ENCODE measurements at places on chromosomes 3 and 15.

GRCh38 chr15:74829486-74829885, 3.1 kb downstream of the CPLX3 start:
- DNase-seq: no peak

- DNase-seq: no peak
Observed at GRCh38 chr3:4006288-4006687, 207.1 kb downstream of the LRRN1 start.

GRCh38 chr15:59691194-59691805, 2.2 kb upstream of the BNIP2 start:
- DNase-seq: peak; percentile 44

GRCh38 chr3:60136601-60137000, 1086.8 kb upstream of the CFAP20DC start:
- DNase-seq: no peak

DNA sequence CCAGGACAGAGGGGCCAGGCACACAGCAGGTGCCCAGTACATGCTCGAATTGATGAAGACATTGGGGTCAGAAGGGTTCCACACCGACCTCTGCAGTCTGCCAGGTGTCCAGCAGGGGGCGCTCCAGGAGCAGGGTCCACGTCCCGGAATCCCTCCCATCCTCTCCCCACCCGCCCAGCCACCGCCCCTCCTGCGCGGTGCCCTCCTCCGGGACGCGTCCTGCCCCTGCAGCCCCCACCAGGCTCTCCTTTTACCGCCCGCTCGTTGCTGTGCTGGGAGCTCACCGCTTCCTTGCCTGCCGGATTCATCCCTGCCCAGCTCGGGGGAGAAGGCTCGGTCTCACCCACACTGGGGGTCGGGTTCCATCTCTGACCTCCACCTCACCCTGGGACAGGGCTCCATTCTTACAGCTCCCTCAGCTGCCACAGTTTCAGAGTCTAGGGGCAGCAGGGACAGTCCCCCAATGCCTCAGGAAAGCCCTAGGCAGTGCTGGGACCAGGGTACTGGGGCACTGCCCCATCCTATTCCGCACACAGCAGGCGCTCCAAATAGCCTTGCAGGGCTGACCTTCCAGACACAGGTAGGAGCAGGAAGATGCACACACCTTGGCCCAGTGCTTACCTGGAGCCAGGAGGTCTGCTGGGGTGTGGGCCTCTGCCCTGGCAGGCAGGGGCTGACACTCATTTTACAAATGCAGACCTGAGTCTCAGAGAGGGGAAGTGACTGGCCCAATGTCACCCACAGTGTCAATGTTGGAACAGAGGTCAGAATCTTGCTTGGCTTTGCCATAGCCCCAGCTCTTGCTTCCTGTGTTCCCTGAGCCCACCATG, 31.0 kb downstream of the GRIP2 start:
- DNase-seq: peak; percentile 71

DNA sequence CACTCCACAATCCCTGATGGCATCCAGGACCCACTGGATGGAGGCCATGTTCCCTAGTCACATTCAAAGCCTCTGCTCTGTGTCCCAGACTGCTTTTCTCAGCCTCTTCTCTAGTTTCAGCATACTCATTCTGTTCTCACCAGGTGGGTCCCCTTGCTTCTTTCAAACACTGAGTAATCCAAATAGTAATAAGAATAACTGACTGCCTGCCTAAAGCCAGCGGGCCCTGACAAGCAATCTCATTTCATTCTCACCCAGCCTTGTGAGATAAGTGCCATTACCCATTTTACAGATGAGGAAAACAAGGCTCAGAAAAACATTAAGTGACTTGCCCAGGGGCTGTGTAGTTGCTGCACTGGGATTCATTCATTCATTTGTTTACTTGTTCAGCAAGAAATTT, 25.4 kb downstream of the MAPKAPK3 start:
- no peak for DNase-seq

DNA sequence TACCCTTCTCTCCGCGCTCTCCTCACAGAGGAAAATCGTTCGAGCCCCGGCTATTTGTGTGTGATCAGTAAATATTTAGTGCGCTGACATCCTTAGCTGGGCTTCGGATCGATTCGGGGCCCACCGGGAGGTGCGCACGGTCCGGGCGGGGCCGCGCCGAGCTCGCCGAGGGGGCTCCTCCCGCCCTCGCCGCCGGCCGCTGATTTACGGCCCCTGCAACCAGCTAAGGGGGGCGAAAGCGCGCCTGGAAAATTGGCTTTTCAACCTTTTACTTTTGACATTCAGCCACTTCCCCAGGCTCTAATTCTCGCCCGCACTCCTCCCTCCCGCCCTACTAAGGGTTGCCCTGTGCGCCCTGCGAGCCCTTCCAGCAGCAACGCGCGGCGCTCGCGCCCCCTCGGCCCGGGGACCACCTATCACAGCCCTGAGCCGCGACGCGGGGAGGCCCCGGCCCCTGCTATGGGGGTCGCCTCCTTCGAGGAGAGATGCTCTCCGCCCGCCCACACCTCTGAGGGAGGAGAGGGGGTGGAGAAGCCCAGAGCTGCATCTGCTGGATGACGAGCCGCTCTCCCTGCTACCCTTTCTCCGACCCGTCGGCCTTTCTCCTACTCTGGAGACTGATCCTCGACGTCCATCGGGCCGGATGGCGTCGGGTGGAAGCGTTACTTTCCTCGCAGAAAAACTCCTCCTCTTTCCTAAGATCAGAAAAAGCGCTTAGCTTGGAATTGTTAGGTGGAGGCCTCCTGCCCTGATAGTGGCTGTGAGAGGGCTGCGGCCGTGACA, 7.8 kb upstream of the NR2F2 start:
- DNase-seq: no peak

DNA sequence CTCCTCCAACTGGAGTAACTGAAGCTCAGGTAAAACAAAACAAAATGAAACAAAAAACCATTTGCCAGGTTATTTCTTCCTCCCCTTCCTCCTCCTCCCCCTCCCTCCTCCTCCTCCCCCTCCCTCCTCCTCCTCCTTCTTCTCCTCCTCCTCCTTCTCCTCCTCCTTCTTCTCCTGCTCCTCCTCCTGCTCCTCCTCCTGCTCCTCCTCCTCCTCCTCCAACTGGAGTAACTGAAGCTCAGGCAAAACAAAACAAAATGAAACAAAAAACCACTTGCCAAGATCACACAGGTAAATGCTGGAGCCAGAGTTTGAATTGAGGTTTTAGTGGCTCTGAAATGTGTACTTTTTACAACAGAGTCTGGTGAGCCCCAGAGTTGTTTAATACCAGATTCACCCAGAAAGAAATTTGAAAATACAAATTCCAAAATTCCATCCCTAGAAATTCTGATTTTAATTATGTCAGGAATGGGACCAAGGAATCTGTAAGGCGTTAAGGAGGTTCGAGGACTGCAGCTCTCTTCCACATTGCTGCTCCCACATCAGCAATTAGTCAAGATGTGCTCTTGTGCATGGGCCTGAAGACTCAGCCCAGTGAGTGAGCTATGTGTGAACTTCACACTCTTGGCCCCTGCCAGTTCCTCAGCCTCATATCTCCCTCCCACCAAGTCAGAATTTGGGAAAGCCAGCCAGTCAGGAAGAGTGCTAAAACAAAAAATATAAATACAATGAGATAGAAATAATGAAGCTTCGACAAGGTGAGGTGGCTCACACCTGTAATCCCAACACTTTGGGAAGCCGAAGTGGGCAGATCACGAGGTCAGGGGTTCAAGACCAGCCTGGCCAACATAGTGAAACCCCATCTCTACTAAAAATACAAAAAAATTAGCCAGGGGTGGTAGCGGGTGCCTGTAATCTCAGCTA, 31.6 kb upstream of the ZNF770 start:
- DNase-seq: no peak
